H1 (cell line): ENCODE measurements at places on chromosomes 2 and 18.

- DNase-seq = no peak
Measured at GRCh38 chr18:31120594-31120993, 18.4 kb upstream of the DSC2 start.

DNA sequence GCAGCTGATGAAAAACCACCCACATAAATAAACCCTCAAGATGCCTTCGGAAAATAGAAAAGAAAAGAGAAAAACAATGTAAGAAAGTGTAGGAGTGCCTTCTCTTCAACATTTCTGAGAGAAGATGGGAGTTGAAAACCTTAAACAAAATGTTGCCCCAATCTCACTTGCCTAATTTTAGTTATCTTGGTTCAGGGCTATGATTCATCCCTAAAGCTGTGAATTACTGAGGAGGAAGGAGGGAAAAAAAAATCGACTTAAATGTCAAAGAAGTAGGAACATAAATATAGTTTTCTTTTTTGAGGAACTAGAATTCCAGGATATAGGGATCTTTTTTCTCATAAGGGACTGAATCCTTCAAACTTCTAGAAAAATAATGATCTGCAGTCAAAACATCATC lies 360.3 kb downstream of the TGIF1 start:
- DNase-seq = no peak

DNA sequence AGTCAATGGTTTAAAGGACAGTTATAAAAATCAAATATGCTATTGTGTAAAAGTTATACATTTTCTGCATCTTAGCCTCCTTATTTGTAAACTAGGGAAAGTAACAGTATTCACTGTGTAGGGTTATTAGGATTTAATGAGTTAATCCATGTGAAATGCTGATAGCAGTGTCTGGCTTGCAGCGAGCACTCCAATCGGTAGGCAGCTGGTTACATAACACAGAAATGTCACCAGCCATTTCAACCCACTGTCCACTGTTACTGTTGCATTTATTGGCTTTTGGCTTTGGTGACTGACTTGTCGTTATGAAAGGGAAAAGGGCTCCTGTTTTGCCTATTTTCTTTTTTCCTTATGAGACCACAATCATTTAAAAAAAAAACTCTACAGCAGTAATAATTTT lies 38.9 kb downstream of the ID2 start:
- DNase-seq = no peak

GRCh38 chr18:48795696-48796095 lies 155.1 kb downstream of the SMAD7 start:
- no peak for DNase-seq

GRCh38 chr2:127048969-127049897 lies 57.7 kb downstream of the BIN1 start:
- no peak for DNase-seq

GRCh38 chr2:229586746-229587705 lies 127.3 kb downstream of the DNER start:
- DNase-seq = peak; percentile 70

DNA sequence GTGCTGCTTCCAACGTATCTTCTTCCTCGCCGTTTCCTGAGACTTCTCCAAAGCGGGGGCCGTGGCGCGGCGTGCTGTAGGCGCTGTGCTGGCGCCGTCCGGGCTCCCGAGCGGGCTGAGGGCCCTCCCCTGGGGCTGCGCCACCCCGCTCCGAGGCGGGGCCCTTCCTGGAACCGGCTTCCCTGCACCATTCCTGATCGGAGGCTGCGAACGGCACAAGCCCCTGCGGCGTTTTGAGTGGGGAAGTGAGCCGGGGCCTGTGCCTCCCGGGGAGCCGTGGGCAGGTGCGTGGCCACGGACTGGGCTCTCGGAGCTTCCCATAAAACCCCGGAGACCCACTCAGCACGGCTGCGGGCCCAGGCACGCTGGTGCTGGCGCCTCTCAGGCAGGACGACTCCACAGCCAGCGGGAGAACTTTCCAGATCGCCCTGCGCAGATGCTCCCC lies 74.7 kb downstream of the PSMG2 start:
- no peak for DNase-seq

DNA sequence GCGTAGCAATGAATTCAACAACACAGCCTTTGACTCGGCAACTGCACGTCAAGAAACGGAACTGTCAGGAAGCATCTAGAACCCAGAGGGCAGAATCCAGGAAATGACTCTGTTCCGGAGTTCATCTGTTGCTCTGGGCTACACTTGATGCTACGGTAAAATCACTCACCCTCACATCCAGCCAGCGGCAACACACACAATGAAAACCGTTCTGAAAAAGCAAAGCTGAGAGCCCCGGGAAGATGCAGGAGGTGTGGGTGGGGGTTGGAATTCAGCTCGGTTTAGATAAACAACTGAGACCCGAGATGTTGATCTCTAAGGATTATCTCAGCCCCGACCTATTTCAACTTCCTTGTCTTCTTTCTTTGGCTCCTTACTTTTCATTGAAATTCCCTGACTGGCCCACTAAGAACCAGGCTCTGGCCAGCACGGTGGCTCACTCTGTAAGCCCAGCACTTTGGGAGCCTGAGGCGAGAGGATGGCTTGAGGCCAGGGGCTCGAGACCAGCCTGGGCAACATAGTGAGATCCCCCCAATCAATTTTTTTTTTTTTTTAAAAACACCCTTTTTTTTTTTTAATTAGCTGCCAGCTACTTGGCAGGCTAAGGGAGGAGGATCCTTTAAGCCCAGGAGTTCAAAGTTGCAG lies 13.3 kb upstream of the RAB17 start:
- DNase-seq = no peak

- DNase-seq = no peak
Measured at GRCh38 chr2:10039658-10040410, 3.5 kb upstream of the KLF11 start.

DNA sequence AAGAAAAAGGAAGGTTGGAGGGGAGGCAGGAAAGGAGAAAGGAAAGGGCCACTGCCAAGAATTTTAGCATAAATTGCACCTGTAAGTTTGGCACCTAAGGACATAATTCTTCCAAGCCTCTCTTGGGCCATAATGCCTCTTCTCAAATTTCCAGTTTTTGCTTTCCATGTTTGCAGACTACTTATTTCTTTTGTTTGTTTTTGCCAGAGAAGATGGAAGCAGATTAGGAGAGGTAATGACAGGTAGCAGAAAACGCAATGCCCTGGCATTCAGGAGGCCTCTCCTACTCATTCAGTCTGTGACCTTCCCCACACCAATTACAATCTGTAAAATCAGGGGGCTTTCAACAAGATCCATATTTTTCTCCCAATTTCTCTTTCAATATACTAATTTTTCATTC lies 56.8 kb downstream of the MRPL33 start:
- no peak for DNase-seq

DNA sequence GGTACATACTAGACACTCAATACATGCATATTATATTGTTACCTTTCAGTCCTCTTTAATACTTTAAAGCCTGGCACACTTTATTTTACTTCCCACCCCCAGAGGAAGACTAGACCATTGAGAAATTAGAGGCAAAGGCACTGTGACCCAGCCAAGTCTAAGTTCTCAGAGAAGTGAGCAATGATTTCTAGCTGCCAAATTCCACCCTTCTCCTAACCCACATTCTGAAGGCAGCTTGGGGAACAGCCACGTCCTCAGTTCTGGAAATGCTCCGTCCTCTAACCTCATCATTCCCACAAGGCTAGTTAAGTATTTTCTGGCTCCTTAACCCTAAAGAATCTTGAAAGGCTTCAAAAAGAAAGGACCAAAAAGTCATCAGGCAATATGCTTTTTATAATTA lies 86.6 kb downstream of the COL5A2 start:
- no peak for DNase-seq

DNA sequence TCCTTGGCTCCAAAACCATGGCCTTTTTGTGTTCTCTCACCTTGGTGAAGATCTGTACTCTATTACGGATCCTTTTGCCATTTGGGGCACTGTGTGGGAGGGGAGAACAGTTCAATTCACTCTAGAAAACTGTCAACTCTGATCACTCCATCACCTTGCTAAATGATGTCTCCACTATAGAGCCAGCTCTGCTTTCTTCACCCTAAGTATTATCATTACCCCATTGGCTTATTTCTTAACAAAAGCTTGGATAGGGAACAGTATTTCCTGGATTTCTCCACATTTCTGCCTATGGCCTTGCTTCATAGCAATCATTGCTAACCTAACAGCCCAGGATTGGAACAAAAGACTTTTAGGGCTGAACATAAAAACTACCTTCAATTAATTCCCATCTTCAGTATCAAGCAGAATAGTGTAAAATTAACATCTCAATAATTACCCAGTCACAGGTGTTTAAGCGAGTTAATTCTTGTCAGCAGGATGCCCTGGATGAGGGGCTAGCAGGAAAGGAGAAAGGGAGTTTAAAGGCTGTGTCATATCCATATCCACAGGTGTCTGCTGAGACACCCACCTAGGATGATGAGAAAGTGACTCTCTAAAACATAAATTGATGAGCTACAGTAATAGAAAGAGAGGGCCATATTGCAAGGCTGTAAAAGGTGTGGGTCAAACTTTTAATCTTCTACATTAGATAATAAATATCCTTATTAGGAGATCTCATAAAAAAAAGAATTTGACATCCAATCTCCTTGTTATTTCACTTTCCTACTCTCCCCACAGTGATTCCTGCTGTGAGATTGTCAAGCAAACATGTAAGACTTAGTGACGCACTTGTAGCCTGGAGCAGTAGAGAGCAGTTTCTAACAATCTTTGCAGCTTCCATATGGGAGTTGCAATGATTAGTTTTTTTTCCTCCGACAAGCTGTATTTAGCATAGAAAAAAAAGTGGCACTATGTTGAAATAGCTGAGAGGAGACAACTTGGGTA lies 589.5 kb upstream of the NXPH2 start:
- no peak for DNase-seq

DNA sequence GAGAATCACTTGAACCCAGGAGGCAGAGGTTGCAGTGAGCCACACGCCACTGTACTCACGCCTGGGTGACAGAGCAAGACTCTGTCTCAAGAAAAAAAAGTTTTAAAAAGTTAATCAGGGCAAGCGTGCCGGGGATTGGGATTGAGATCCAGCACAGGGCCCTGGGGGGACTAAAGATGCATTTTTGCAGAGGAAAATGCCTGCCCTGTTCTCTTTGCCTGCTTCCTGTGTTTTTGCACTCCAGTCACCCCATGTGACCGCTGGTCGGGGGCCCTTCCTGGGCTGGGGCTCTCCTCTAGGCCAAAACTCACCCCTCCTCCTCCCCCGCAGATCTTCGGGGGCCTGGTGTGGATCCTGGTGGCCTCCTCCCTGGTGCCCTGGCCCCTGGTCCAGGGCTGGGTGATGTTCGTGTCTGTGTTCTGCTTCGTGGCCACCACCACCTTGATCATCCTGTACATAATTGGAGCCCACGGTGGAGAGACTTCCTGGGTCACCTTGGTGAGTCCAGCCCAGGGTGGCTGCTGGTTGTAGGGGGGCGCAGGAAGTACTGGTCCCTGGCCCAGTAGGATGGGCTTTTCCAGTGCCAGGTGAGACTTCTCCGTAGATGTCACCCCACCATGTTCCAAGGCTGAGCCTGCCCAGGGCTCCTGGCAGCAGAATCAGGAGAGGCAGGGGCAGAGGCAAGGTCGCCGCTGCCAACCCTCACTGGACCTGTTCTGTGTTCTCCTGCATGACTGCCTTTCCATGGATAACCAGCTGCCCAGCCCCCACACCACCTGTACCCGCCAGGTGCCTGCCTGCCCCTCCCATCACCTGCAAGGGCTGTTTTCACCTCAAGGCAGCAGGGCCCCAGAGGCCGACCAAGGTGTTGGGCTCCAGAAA lies 22.4 kb downstream of the MAL start:
- DNase-seq = no peak

DNA sequence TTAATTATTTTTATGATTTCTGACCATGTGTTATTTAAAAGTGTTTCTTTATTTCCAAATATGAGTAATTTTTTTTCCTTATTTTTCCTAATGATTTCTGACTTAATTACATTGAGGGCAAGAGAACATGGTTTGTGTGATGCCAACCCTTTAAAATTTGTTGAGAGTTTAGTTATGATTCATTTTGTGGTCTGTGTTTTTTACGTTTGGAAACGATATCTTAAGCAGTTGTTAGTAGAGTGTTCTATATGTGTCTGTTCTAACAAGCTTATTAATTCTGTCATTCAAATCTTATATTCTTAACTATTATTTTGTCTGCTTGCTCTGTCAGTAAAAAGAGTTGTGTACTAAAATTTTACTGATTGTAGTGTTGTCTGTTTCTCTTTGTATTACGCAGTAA lies 15.0 kb downstream of the NAB1 start:
- DNase-seq = no peak

- DNase-seq = no peak
Measured at GRCh38 chr2:220191031-220191430, 563.6 kb downstream of the SLC4A3 start.

DNA sequence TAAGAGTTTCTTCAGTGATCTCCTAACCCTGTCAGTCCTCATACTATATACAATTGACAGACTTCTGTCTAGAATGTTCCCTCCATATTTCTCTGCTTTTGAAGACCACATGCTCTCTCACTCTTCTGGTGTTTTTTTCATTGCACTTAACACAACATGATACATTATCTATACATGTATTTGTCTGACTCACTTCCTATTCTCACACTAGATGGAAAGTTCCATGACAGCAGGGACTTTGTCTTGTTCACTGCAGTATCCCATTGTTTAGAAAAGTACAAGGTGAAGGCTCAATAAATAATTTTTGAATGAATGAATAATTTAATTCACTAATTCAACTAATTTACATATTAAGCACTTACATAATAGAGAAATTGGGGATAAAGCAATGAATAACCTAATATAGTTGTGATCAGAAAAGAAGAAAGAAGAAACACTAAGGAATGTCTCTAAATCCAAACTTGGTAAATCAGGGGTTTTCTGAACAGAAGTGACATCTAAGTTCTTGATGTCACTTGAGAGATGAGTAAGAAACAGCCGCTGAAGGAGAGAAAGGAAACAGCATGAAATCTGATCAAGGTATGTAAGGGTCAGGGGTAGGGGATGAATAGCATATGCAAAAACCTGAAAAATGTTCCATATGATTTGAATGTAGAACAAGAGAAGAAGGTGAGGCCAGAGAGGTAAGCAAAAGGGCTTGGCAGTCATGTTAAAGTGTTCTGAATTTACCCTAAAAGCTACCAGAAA lies 42.4 kb downstream of the MBD2 start:
- DNase-seq = no peak

- DNase-seq = no peak
Measured at GRCh38 chr2:206480161-206480560, 36.8 kb downstream of the ADAM23 start.

GRCh38 chr18:11258039-11258610 lies 108.8 kb upstream of the PIEZO2 start:
- DNase-seq = no peak

GRCh38 chr2:54605836-54606235 lies 117.6 kb upstream of the EML6 start:
- no peak for DNase-seq

GRCh38 chr2:8144785-8145184 lies 537.1 kb upstream of the ID2 start:
- DNase-seq = no peak

GRCh38 chr2:239226677-239227581 lies 173.9 kb downstream of the HDAC4 start:
- DNase-seq = no peak

DNA sequence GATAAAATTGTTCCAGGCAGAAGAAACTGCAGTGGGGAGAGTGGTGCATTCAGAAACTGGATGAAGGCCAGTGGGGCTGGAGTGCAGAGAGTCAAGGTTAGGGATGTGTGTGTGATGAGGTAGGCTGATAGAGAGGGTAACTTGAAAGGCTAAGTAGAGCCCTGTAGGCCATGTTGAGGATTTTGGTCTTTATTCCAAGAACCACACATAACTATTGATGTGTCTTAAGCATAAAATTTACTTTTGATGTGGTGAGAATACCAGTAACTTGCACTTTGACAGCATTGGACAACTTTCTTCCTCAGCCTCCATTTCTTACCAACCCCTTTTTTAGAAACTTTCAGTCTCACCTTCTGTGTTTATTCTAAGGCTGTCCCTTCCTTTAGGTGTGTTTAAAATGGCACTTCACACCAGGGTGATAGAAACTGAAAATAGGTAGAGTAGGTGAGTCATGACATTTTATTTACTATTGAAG lies 22.6 kb downstream of the MTX2 start:
- no peak for DNase-seq
